ENCODE measurements at places on chromosomes 16 and 17. TPM values are rescaled to one million over a fixed set of nuclear protein-coding genes. Genes with fewer than 3 reads are reported as not detected.

The KRTAP4-3 gene
- total RNA-seq: not detected

The DCUN1D3 gene
- total RNA-seq: 40.3 TPM

The QPRT gene
- 222 TPM for total RNA-seq

The CCL8 gene
- total RNA-seq: 0.12 TPM

DNA sequence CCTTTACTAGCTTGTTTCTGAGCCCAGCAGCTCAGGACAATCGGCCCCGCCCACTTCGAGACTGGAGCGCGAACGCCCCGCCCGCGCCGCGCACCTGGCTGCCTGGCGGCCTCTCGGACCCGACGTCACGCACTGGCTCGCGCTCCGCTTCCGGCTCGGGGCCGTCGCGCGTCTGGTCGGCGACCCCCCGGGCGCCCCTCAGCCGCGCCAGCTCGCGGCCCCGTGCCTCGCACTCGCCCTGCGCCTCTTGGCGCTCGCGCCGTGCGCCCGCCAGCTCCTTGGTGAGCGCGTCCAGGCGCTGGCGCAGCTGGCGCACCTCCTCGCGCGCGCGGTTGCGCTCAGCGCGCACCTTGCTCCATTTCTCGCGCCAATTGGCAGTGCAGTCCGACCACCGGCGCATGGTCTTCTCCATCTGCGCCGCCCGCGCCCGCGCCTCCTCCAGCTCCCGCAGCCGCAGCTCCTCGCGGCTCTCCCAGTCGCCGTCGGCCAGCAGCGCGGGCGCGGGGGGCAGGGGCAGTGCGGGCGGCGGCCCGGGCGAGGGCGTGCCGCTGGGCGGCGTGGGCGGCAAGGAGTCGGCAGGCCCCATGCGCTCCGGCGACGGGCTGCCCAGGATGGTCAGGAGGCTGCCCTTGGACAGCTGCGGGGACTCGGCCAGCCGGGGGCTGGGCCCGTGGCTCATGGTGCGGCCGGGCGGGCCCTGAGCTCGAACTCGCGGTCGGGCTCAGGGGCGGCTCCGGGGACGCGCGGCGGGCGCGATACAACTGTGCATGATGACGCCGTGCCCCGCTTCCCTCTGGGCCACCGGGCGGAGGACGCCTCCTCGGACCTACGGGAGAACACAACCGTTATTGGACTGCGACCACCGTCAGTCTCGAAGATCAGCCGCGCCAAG is 7.6 kb downstream of the CCDC102A start:
- peak; percentile 88 for DNase-seq

DNA sequence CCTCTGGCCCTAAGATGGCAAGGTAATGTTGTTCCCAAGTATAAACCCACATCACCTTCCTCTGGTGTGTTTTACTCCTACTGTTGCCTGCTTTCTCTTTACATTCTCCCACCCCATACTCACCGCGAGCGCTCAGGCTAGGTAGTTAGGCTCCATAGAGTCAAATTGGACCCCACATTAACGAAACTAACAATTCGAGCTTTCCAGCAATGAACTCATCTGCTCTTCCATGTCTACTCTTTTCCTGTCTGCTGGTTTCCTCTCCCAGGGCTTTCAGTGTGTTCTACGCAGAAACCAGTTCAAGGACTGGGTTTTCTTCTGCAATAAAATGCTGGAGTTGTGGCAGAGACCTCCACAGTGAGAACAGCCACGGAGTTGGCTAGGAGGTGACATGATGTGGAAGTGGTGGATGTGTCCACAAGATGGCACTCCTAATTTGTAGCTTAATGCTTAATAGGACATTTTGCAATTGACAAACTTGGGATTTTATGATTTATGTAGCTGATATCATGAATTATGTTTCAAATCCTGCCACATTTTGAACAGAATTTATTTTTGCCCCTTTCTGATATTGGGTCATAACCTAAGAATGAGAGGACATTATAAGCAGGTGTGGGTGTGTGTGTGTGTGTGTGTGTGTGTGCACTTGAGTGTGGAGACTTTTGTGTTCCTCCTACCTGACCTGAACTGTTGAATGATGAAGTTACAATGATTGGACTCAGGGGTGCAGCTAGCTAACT is 2.2 kb upstream of the UQCRC2 start:
- peak; percentile 20 for DNase-seq

- peak; percentile 68 for DNase-seq
These were observed 58.5 kb upstream of the BCAR1 start for GRCh38 chr16:75309899-75310430.

GRCh38 chr16:56311208-56312027 is 113.9 kb downstream of the AMFR start:
- no peak for DNase-seq

- no peak for DNase-seq
These were observed 24.8 kb upstream of the ENGASE start for GRCh38 chr17:79049821-79050220.

DNA sequence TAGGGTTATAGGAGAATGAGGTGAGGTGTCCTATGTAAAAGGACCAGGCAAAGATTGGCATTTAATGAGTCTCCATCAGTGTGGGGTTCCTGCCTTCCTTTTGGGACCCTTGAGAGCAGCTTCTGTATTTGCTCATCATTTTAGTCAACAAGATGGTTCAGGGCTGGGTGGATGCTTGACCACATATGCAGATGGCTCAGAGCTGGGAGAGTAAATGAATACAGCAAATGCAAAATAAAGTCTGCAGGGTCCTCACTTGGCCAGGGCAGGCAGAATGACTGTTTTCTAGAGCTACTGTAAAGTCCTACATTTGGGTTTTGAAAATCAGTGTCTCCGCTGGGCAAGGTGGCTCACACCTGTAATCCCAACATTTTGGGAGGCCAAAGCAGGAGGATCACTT is 57.2 kb upstream of the ETV4 start:
- no peak for DNase-seq

Measured in hepatocyte (in vitro differentiated cells).